Testis (tissue), 5 donors: ENCODE measurements at places on chromosomes 3 and 15. TPM values are rescaled to one million over a fixed set of nuclear protein-coding genes. Genes with fewer than 3 reads are reported as not detected.

Gene ROPN1
- total RNA-seq: 80.8 TPM

Gene TMEM212
- 2.5 TPM for total RNA-seq

Gene MOBP
- 8.5 TPM for total RNA-seq

Gene PSTPIP1
- total RNA-seq: 5.0 TPM

Gene ROPN1B
- total RNA-seq: 239 TPM

Gene CLDN18
- total RNA-seq: 1.7 TPM

Gene TMC3
- 0.16 TPM for total RNA-seq

Gene SNURF
- 14.3 TPM for total RNA-seq

Gene FAM81A
- total RNA-seq: 5.1 TPM

Gene SCN11A
- 3.0 TPM for total RNA-seq

Gene GADL1
- total RNA-seq: 0.08 TPM

Gene BFSP2
- total RNA-seq: not detected

Gene FANCD2OS
- 14.3 TPM for total RNA-seq

Gene TRIM42
- total RNA-seq: 21.4 TPM

Gene GRAMD2A
- total RNA-seq: 1.4 TPM

Gene NLGN1
- total RNA-seq: 19.2 TPM

Gene CPLX3
- 5.7 TPM for total RNA-seq

Gene PARP3
- 24.7 TPM for total RNA-seq

Gene GCNT3
- total RNA-seq: 3.0 TPM

Gene PLS1
- total RNA-seq: 10.6 TPM

Gene QTRT2
- 24.0 TPM for total RNA-seq

Gene KNG1
- 0.43 TPM for total RNA-seq

Gene SMCO1
- total RNA-seq: 0.24 TPM

Gene EOMES
- total RNA-seq: 0.71 TPM

Gene SEC62
- total RNA-seq: 45.1 TPM

Gene DAZL
- 71.5 TPM for total RNA-seq

Gene PAQR5
- 0.25 TPM for total RNA-seq

Gene SEMA4B
- total RNA-seq: 78.3 TPM

Gene ANXA2
- 199 TPM for total RNA-seq

Gene PDZRN3
- 30.8 TPM for total RNA-seq

Gene ISG20
- 6.8 TPM for total RNA-seq

Gene RARRES1
- total RNA-seq: 0.31 TPM

Gene ZNF620
- total RNA-seq: 3.7 TPM

Gene GPR171
- 0.62 TPM for total RNA-seq

Gene GRK7
- not detected for total RNA-seq

Gene GOLGA8F
- total RNA-seq: 39.6 TPM

Gene GOLGA6L9
- total RNA-seq: 20.6 TPM

Gene LMAN1L
- total RNA-seq: 4.6 TPM

Gene GLDN
- 1.3 TPM for total RNA-seq

Gene MESD
- total RNA-seq: 38.5 TPM

Gene SLCO3A1
- 76.3 TPM for total RNA-seq

Gene LYZL4
- total RNA-seq: 15.2 TPM

Gene EIF3J
- total RNA-seq: 65.6 TPM

Gene LAMB2
- total RNA-seq: 336 TPM

Gene LIPC
- total RNA-seq: 0.12 TPM

Gene DLL4
- total RNA-seq: 3.9 TPM

Gene TMED3
- 88.6 TPM for total RNA-seq

Gene UMPS
- 24.6 TPM for total RNA-seq

Gene ZMYND10
- total RNA-seq: 335 TPM
